ENCODE measurements at places on chromosomes 4 and X.

DNA sequence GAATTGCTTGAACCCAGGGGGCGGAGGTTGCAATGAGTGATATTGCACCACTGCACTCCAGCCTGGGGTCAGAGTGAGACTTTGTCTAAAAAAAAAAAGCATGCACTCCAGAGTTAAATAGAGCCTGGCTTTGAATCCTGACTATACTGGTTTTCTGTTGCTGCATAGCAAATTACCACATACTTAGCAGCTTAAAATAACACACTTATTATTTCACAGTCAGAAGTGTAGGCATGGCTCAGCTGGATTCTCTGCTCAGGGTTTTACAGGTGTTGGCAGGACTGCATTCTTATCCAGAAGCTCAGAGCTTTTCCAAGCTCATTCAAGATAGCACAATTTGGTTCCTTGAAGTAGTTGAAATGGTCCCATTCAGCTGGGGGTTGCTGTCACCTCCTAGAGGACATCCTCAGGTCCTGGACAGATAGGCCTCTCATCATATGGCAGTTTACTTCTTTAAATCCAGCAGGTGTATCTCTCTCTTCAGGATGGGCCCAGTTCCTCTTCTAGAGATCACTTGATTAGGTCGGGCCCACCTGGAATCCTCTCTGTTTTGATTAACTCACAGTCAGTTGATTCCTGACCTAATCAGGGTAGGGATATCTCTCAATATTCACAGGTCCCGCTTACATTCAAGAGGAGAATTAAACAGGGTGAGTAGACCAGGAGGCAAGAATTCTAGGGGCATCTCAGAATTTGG, 26.8 kb downstream of the DOCK11 start:
- DNase-seq: no peak

- no peak for DNase-seq
Observed at GRCh38 chr4:109005523-109005922, 242.7 kb upstream of the ETNPPL start.

DNA sequence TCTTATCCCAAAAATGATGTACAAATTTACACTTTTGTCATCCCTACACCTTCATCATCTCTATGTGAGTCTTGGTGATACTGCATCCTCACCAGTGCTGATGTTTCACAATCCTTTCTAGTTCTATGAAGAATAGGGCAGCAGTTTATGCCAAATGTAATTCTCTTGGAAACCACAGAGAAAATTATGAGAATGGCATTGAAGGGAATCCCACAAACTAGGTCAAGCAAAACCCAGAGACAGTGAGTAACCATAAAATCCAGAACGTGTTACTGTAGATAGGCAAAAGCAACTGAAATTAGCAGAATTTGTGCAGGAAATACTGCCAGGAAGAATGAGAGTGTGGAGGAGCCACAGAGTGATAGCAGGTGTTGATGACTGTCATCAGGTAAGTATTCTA, 24.5 kb downstream of the IL15 start:
- no peak for DNase-seq

DNA sequence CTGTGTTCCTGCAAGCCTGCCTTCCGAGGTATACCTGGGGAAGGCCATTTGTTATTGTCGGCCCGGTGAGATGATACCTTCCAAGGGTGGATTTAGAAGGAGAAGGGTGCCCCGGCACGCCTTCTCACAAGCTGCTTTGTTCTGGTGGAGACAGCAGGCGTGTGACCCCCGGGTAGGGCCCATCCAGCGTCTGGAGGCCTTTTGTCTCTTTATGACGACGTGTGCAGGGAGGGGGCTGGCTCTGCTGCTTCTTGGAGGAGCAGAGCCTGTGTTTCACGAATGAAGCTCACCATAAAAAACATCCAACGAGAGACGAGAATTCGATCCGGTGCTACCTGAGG, 45.3 kb downstream of the SHOX start:
- DNase-seq: no peak

- DNase-seq: peak; percentile 47
Observed at GRCh38 chr4:165378745-165379677, at the start of gene CPE. Gene CPE, plus strand, starts transcription at chr4:165379008. Its CDS starts 214 bp downstream, at chr4:165379222.

- peak; percentile 11 for DNase-seq
Observed at GRCh38 chr4:70651864-70652506, 14.3 kb downstream of the JCHAIN start.

GRCh38 chr4:118842055-118842454, 6.1 kb upstream of the SEC24D start:
- no peak for DNase-seq

- no peak for DNase-seq
Observed at GRCh38 chrX:117919755-117920154, 196.9 kb downstream of the KLHL13 start.

GRCh38 chr4:119264743-119265142, 52.2 kb downstream of the USP53 start:
- DNase-seq: no peak

DNA sequence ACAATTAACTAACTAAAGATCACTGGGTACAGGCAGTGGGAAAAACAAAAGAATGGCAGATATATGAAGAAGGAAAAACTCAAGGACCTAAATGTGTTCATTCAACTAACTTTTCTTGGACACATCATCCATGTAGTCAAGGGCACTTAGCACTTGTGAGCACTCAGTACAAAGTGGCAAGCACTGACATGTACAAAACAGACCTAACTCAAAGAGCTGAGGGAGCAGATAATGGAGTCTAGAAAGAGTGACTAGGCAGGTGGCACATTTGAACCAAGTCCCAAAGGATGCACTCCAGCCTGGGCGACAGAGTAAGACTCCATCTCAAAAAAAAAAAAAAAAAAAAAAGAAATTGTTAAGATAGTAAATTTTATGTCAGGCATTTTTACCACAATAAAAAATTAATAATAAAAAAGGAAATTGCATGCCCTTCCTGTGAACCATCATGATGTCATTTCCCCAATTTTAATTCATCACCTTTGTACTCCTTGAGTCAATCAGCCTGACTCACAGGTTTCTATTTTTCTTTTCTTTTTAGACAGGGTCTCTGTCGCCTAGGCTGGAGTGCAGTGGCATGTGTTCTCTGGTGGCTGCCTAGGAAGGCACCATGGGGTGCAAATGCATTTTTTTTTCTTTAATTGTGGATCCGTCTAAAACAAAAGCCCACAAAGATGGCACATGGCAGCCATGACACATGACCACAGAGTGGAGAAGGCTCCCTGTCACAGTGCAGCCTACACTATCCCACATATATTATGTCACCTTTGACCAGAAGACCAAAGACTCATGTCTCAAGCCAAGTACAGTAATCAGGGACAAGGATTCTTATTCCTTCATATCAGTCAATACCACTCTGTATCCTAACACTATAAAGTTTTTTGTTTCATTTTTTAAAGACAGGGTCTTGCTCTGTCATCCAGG, 91.9 kb downstream of the CHST7 start:
- DNase-seq: no peak

GRCh38 chr4:118158763-118159375, 124.6 kb downstream of the NDST3 start:
- no peak for DNase-seq

DNA sequence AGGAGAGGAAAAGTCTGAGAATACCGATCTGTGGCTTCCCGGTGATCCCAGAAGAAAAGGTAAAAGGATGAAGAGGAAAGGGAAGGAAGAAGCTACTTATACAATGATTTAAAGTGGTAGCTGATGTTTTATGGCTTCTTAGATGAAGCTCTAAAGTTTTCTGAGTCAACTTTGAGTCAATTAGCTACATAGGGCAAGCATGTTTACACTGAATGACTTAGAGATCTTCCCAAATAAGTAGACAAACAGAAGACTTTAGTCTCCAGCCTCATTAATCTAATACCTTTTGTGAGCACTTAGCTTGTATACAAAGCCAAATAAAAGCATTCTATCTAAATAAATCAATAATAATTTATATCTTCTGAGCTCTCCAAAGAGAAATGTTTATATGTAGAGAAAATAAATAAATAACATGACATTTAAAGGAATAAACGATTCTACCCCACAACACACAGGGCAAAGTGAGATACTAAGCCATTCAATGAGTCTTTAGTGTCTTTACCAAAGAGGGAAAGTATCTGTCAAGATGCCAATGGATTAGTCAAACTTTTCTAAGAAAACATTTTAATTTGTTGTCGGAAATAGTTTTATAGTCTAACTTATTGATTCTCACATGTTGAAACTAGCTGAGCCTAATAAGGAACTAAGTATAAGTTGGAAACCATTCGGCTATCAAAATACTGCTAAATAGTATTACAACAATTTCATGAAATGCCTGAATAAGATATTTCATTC, 46.0 kb upstream of the TMEM184C start:
- no peak for DNase-seq

DNA sequence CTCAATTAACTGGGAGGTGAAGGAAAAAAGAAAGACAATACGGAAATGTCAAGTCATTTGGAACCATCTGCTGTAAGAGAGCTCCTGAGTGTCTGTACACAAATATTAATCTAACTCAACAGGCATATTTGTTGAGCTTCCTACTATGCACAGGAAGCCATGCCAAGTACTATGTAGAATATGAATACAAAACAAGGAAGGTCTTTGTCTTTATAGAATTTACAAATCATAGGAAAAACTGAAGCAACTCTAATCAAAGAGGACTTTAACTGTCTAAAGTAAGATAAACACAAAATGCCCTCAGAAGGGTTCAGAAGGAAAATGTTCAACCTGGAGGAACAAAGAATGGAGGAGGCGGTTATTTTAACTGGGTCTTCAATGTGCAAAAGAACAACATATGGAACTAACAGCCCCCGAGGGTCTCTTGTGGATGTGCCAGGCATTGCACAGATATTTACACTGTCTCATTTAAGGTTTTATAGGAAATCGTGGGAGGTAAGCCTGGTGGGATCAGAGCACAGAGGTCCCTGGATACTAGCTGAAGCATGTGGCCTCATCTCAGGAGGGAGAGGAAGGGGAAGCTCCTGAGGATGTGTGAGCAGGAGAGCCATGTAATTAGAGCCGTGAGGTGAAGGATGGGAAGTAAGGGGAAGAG, 5.8 kb downstream of the FAM114A1 start:
- DNase-seq: no peak

DNA sequence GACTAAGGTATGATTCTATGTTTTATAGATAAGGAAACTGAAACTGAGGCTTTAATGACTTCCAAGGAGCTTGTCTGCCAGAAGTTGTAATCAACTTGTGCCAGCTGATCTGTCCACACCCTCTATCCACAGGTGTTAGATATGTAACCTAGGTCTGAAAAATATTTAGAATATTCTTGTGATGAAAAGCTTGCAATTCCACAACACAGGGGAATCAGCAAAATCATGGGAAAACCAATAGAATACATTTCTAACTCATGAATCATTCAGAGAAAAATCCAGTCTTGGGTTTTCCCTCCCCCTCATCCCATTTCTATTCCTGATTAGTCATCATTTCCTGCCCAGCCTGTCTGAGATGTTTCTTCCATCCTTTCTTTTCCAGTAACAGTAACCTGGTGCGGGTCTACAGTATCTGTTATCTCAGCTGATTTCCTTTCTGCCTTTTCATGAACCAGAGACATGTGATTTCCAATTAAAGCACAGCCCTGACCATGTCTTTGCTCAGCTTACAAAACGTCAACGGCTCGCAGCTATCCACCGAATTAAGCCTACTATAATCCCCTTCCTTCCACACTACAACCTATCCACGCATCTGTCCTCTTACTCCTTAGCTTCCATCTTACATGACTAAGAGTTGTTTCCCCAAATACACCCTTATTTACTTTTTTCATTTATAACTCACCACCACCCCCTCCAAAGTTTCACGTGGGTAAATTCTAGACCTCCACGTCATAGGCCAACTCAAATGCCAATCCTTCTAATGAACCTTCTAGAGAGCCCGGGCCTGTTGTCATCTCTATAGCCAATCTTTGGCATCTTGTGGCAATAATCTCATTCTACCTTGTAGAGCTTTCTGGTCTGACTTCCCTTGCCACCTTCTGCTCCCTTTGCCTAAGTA, 961 bp upstream of the NOCT start:
- DNase-seq: no peak

DNA sequence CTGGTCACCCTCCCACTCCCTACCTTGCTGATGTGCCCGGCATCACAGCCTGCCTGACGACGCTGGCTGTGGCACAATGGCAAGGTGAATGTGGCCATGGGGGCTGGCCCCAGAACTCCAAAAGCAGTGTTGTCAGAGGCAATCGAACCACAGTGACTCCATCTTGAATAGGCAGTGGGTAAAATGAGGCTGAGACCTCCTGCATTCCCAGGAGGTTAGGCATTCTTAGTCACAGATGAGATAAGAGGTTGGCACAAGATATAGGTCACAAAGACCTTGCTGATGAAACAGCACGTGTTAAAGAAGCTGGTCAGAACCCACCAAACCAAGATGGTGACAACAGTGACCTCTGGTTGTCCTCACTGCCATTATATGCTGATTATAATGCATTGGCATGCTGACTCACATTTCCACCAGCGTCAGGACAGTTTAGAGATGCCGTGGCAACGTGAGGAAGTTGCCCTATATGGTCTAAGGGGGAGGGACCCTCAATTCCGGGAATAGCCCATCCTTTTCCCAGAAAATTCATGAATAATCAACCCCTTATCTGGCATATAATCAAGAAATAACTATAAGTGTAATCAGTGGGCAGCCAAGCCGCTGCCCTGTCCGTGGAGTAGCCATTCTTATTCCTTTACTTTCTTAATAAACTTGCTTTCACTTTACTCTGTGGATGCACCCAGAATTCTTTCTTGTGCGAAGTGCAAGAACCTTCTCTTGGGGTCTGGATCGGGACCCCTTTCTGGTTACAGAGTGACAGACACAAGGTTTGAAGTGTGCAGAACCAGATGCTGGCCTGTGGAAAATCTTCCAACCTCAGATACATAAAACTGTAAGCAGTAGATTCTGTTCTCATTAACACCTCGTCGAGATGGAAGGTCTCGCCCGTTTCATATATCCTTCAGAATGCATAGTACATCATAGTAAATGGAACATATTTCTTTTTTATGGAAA, 26.8 kb upstream of the CLDN24 start:
- peak; percentile 22 for DNase-seq

- DNase-seq: no peak
Observed at GRCh38 chr4:105225500-105225899, 78.8 kb downstream of the TET2 start.

- DNase-seq: peak; percentile 39
Observed at GRCh38 chr4:185165605-185166063, 22.6 kb downstream of the SLC25A4 start.

DNA sequence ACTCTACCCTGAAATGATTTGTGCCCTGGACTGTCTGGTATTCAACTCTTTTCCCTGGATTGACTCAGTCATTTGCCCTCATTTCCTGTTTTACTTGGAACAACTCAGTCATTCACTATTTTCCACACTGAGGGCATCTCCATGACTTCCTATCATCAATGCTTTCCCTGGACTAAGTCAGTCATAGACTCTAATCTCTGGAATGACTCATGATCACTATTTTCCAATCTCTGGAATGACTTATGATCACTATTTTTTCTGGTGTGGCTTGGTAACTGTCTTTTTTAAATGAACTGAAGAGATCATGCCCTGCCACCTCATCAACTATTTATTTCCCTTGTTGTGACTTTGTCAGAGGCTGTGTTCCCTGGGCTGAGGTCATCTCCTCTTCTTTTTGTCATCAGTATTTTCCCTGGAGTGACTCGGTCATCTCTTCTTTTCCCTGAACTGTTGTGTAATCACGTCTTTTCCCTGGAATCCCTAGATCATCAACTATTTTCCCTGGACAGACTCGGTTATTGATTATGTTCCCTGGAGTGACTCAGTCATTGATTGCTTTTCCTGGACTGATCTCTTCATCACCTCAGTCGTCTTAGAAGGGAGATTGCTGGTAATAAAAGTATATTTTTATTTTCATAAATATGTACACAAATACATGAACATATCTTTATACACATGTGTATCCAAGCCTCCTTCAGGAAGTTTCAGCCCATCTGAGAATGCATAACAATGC, 327.1 kb upstream of the VCX start:
- DNase-seq: no peak

All from activated CD4-positive, alpha-beta T cell treated with anti-CD3 and anti-CD28 coated beads, Interleukin-2, amount 10 ng/mL, durations not matched to agents 7 days and 5 days (primary cell).